Ascending aorta (tissue), 2 donors: ENCODE measurements at places on chromosomes 4 and X.

DNA sequence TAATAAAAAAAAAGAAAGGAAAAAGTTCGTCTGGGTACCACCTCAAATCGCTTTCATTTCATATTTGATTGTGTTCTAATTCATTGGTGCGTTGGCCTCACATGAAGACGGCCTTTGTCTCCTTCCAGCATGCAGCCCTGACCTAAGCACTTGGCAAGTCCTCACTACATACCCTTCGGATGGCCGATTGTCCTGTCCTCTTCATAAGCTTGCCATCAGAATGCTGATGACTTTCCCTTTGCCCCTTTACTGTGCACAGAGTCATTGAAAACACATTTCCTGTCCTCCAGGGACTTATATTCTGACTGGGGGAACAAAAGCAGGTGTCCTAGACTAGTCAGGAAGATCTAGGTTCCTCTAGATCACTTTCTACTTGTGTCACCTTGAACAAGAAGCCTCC is 43.0 kb downstream of the RTL5 start:
- no peak for DNase-seq

DNA sequence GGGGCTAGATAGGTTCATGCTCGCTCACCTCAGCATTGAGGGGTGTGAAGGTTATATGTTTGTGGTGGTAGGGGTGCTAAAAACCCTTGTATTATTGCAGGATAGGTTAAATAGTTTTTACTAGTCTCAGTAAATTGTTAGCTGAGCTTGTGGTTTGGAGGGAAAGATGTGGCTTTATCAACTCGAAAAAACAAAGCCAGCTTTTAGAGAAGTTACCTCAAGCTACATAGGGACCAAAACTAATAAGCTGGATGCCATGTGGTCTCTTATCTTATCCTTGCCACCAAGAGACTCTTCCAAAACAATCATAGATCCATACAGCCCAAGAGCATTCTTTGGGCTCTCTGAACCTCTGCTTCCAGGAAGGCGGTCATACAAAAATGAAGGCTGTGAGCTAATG is 29.2 kb downstream of the MSN start:
- DNase-seq = no peak

GRCh38 chr4:172124656-172125308 is 311.6 kb downstream of the GALNTL6 start:
- no peak for DNase-seq

- no peak for DNase-seq
Measured at GRCh38 chr4:93066749-93067148, 761.8 kb upstream of the ATOH1 start.

GRCh38 chrX:2677764-2678163 is 13.3 kb upstream of the CD99 start:
- DNase-seq = peak; percentile 89

DNA sequence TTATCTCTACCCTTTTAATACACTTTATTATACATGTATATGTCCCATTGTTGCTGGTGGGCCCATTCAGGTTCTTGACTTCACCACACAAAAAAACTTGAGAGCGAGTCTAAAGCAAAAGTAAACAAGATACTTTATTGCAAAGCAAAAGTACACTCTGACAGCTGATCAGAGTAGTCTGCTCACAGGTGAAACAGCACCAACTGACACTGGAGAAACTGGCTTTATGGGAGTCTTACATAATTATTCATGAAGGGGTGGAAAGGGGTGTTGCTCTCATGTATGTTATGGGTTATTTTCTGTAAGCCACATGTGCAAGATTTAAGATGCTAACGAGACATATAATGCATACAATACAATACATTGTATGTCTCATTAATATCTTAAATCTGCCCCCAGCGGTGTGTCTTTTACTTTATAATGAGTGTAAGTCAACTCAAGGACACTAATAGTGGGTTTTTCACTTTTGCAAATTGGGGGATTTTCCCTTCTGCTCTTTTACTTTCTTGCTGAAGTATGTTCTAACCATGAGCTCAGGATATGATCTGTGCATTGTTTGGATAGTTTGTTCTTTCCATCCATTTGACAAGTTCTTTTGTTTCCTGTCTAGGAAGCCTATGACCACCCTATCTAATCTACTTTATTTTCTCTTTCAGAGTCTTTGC is 256.1 kb upstream of the ITM2A start:
- DNase-seq = no peak

DNA sequence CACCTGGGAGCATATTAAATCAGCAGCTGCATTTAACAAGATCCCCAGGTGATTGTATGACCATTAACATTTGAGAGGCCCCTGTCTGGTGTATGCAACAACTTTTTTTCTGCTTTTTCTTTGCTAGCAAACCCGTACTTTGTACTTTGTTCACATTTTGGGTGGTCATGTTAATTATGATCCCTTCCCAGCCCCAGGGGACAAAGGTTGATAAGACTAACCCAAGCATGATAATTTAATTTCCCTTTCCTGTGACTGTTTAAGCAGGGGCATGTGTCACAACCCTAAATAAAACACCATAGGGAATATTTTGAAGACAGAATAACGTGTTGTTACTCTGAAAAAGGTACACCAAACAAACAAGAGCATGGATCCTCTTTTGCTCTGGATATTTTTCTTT is 332.0 kb downstream of the PCDH18 start:
- DNase-seq = no peak

DNA sequence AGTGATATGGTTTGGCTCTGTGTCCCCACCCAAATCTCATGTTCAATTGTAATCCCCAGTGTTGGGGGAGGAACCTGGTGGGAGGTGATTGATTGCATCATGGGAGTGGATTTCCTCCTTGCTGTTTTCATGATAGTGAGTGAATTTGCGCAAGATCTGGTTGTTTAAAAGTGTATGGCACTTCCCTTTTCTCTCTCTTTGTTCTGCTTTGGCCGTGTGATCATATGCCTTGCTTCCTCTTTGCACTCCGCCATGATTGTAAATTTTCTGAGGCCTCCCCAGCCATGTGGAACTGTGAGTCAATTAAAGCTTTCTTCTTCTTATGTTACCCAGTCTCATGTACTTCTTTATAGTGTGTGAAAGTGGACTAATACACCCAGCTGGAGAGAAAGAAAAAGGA is 113.0 kb upstream of the AADAT start:
- DNase-seq = no peak

DNA sequence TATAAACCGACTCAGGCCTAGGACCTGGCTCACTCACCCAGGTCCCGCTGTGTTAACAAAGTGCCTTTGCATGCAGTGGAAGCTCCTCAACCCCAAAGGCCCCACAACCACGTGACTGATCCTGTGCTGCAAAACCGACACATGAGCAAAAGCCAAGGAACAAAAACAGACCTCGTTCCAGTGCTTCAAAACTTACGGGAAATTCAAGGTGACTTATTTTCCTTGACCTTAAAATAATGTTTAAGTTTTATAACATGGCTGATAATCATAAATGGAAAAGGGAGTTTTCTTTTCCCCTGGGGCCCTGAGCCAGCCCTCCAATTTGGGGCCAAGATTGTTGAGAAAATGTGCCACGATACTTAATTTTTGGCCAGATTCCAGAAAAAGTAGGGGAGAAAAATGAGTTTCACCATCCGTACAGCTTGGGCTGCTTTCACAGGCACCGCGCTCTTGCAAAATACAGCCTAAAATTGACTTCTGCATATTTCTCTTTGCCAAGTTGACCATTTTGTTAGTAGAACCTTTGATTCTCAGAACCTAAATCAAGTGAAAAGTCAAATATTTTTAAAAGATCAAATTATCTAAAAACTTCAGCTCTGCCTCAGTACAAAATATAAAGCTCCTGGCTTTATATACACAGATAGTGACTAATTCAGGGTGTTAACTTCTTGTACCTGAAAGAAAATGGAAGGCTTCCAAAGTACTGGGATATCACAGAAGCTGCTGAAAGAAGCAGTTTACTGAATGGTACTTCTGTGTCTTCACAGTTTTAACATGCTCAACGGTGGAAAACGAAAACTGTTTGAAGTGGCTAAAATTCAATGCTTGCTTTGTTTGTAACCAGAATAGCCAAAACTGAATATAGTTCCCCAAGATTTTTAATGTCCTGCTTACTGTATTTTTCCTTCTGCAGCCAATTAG is 93.8 kb downstream of the APBB2 start:
- DNase-seq = peak; percentile 20

DNA sequence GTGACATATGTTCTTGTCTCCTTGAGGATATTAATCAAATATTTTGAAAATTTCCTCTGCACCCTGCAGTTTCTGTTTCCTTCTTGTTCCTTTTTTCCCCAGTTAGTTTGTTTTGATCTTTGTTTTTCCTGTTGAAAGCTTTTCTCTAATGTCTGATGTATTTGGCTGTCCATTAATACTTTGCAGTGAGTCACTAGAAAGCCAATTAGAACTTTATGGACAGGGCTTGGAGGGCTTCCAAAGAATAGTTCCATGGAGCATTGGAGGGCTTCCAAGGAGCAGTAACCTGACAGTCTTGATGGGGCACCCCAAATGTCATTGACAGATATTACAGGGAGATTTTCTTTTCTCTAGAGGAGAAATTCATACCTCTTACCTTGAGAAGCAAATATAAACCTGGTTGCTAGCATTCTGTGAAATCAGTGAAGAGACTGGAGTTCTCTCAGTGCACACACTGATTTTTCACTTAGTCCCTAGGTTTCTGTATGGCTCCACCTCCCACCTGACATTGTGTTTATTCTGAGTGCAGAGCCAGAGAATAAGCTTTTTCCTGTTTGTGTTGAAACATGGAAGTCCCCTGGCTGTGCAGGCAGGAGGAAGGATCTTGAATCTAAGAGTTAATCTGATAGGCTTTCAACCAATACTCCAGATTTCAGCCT is 26.5 kb downstream of the SPARCL1 start:
- no peak for DNase-seq

DNA sequence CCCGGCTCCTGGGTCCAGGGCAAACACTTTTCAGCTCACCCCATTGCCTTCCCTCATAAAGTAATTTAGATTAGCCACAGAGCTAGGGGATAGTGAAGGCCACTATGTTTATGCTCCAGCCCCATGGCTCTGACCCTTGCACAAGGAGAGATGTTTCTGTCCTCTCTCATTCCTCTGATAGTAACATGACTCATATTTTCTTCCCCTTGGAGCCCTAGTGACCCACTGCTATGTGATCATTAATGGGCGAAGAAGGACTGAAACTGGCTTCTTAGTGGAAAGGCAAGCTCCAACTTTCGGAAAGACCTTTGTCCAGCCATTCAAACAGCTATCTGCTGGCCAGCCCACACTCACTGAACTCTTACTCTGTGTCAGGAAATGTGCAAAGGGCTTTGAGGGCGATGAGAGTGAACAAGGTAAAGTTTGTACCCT is 12.3 kb downstream of the CLDN2 start:
- no peak for DNase-seq

GRCh38 chr4:139278912-139279759 is 889 bp downstream of the MGARP start:
- DNase-seq = no peak

- DNase-seq = no peak
Measured at GRCh38 chr4:76950956-76951671, 1.6 kb downstream of the SEPTIN11 start.

DNA sequence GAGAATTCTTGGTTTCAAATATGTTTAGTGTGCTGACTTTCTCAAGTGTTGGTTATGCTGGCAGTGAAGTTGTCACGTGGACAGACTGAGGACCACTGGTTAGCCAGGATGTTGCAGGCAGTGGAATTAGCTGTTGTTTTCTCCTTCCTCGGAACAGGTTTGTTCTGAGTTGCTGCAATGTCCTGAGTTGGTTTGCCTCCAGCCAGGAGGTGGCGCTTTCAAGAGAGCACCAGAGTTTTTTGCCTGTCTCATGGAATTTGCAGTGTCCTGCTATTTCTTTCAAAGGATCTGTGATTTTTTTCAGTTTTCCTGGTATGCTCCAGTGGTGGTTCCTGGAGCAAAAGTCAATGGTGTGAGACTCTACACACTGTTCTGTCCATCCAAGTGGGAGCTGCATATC is 158.1 kb upstream of the CXorf66 start:
- no peak for DNase-seq

GRCh38 chrX:117610806-117611205 is 505.8 kb downstream of the KLHL13 start:
- no peak for DNase-seq

- no peak for DNase-seq
Measured at GRCh38 chr4:157079441-157079840, 3.5 kb downstream of the GLRB start.

GRCh38 chr4:101188906-101189305 is 158.4 kb downstream of the PPP3CA start:
- DNase-seq = no peak

- no peak for DNase-seq
Measured at GRCh38 chrX:137428766-137429591, 136.9 kb upstream of the ZIC3 start.

- DNase-seq = peak; percentile 91
Measured at GRCh38 chrX:131752493-131753198, 208.8 kb downstream of the OR13H1 start.

DNA sequence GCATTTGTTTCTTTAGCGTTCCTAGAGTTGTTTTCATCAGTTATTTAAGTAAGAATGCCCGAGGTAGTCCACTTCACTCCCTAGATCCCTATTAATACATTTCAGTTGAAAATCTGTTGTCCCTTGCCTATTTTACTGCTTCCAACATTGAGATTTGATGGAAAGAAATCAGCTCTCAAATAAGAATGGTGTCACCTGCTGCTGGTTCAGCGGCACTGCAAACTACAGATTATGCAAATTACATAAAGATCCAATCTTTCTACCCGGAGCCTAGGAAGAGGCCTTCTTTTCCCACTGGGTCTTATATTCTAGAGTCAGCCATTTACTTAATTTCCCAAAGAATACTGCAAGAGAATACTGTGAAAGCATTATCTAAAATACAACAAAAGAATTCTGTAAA is 597.6 kb upstream of the MAGEB2 start:
- no peak for DNase-seq

- no peak for DNase-seq
Measured at GRCh38 chr4:106021737-106022410, 126.6 kb downstream of the NPNT start.

- no peak for DNase-seq
Measured at GRCh38 chrX:45140812-45141211, 59.9 kb downstream of the DIPK2B start.

DNA sequence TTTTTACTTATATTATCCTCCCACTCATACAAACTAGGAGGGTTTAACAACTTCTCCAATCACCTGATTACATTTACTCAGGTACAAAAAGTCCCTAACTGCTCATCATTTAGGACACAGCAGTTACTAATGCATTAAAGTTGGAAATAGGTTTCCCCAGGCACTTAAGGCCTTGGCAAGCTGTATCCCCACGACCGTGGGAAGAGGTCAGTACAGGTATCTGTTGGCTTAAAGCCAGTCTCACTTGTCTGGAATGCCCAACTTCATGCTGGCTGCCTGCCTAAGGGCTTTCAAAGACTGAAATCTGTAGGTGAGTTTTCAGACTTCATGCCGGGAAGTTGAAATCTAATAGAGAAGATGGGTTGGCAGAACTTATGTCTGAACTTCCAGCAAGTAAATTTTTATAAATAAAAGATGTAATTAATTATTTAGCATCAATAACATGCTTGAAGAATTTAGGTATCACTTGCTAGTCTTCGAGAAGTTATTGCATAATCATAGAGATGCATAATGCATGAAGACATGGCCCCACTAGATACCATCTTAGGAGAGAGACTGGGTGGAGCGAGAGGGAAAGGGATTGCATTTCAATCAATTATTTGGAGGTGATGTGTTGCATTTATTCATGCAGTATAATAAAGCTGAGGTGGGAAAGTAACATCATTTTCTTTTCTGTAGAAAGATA is 54.2 kb downstream of the SCD5 start:
- DNase-seq = no peak
